Activated naive CD4-positive, alpha-beta T cell treated with anti-CD3 and anti-CD28 coated beads, Interleukin-2, amount 10 ng/mL, durations not matched to agents 5 hours and 36 hours (primary cell): ENCODE measurements at places on chromosomes 2 and 18. TPM values are rescaled to one million over a fixed set of nuclear protein-coding genes. Genes with fewer than 3 reads are reported as not detected.

BOLL gene
- not detected for total RNA-seq

C2orf15 gene
- total RNA-seq: 1.6 TPM

C2orf92 gene
- total RNA-seq: 8.3 TPM

RIT2 gene
- not detected for total RNA-seq

RAB6C gene
- total RNA-seq: not detected

CLIP4 gene
- 34.8 TPM for total RNA-seq

SLC9A4 gene
- total RNA-seq: 0.10 TPM

CD8B2 gene
- total RNA-seq: 0.08 TPM

CNGA3 gene
- total RNA-seq: not detected

C2orf80 gene
- not detected for total RNA-seq

OST4 gene
- total RNA-seq: 369 TPM

SPOPL gene
- 12.6 TPM for total RNA-seq

TMEM17 gene
- total RNA-seq: not detected

CYP27C1 gene
- total RNA-seq: not detected

PKDCC gene
- not detected for total RNA-seq

ECEL1 gene
- not detected for total RNA-seq

CCDC68 gene
- not detected for total RNA-seq

C2orf81 gene
- total RNA-seq: 3.3 TPM

TSPYL6 gene
- total RNA-seq: not detected

NPPC gene
- total RNA-seq: 0.33 TPM

CDK15 gene
- not detected for total RNA-seq

SKA1 gene
- total RNA-seq: 27.6 TPM

FHOD3 gene
- not detected for total RNA-seq

KATNAL2 gene
- total RNA-seq: 0.82 TPM

SH3RF3 gene
- 0.43 TPM for total RNA-seq

ITSN2 gene
- 75.9 TPM for total RNA-seq

OTOF gene
- 0.67 TPM for total RNA-seq

PLGLB1 gene
- total RNA-seq: 5.0 TPM

SPATA3 gene
- total RNA-seq: not detected

LYG2 gene
- total RNA-seq: not detected

CYP1B1 gene
- total RNA-seq: 4.3 TPM

ACMSD gene
- not detected for total RNA-seq

CMPK2 gene
- 18.7 TPM for total RNA-seq
